Psoas muscle (tissue), 8 donors: ENCODE measurements at places on chromosomes 2 and 18. TPM values are rescaled to one million over a fixed set of nuclear protein-coding genes. Genes with fewer than 3 reads are reported as not detected.

DNA sequence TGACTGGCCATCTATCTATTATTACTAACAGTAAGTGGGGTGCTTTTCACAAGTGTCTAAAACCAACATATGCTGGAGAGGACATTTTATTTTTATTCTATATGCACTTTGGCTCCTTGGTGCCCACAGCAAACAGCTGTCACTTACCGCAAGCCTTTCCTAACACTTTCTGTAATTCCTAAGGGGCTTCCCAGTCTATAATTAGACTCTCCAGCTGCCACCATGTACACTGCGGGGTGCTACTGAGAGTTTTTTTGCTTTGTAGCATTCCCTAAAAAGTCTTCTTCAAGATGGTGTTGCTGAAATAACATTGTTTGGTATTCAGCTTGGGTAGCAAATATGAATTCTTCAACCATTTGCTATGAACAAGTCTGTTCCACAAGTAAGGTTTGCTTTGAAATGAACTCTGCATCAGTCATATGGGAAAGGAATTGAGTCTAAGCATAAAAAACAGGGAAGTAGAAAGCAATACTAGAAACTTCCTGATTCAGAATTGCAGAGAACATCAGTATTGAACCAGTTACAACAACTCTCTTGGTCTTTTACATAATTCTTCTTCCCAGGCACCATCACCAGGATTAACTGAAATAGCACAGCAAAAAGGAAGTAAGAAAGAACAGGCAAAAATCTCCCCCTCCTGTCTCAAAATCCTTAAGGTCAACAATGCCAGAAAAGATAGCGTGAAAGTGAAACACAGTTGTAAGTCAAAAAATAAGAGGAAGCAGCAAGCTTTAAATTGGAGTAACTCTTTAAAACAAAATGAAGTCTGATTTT is 28.6 kb downstream of the EPB41L3 start:
- no peak overlapping the region for H3K27ac ChIP-seq
- no peaks in the 10 kb centered on the region for H3K27me3 ChIP-seq
- H3K36me3 ChIP-seq: no peaks in the 10 kb centered on the region
- DNase-seq: no peak
- no peaks in the 10 kb centered on the region for H3K4me1 ChIP-seq
- no peak overlapping the region for H3K4me3 ChIP-seq

The RABL2A gene
- 2.6 TPM for total RNA-seq

- no peak overlapping the region for H3K4me3 ChIP-seq
- H3K27ac ChIP-seq: no peak overlapping the region
- no peaks in the 10 kb centered on the region for H3K36me3 ChIP-seq
- H3K4me1 ChIP-seq: no peaks in the 10 kb centered on the region
- H3K27me3 ChIP-seq: no peaks in the 10 kb centered on the region
Measured at GRCh38 chr2:164671664-164672396, 50.5 kb upstream of the GRB14 start.

DNA sequence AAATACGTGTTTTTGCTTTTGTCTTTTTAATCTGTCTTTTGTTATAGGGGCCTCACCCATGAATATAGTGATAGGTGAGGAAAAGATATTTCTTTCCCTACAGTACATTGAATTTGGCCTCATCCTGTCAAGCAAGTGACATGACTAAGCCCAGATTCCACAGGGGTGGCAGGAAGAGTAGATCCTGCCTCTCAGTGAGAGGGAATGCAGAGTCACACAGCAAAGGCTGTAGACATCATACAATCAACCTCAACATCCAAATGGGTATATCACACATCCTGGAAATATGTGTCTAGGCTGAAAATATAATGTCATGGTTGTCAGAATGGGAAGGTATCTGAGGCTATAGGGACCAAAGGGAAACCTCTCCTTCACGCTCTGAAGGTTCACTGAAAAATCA is 269.6 kb downstream of the CDH20 start:
- H3K4me3 ChIP-seq: no peak overlapping the region
- H3K27ac ChIP-seq: no peak overlapping the region
- H3K36me3 ChIP-seq: no peaks in the 10 kb centered on the region
- no peak for DNase-seq
- H3K27me3 ChIP-seq: no peaks in the 10 kb centered on the region
- peaks cover 5% of the 10 kb centered on the region for H3K4me1 ChIP-seq

DNA sequence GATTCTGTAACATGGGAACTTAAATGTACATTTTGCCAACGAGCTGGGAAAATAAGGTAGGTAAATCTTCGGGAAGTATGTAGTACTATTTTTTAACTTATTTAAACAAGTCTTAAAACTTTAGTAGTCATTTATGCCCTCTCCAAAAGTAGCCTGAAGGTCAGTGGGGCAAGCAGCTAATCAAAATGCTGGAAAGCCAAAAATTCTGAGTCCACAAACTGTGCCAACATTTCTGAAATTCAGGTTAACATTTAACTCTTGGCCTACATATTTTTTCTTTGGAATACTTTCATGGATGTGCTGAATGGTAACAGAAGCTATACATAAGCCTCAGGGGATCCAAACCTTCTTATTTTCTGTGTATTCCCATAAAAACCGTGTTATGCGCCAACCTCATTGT is 26.3 kb downstream of the WDR75 start:
- no peaks in the 10 kb centered on the region for H3K27me3 ChIP-seq
- DNase-seq: no peak
- no peak overlapping the region for H3K27ac ChIP-seq
- peaks cover 25% of the 10 kb centered on the region for H3K36me3 ChIP-seq
- H3K4me1 ChIP-seq: no peaks in the 10 kb centered on the region
- H3K4me3 ChIP-seq: no peak overlapping the region

DNA sequence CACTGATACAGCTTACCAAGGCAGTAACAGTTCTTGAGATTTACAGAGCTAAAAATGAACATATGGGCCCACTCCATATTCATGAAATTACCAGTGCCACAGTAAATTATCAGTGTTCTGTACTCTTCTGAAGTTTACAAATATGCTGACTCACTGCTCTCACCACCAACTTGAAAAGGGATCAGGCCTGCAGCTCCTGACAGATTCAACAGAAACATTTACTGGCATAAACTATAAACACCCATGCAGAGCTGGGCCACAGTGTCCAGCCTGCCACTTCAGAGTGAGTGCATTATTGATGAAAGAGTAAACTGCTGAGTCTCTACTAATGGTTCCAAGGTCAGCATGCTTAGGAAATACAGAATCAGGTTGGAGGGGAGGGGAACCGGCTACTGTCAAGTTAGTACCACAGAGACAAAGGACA is 83.1 kb downstream of the FARSB start:
- no peak for DNase-seq
- peaks cover 3% of the 10 kb centered on the region for H3K36me3 ChIP-seq
- peaks cover 52% of the 10 kb centered on the region for H3K4me1 ChIP-seq
- peak overlapping the region; percentile 60 for H3K27ac ChIP-seq
- H3K4me3 ChIP-seq: no peak overlapping the region

- no peak for DNase-seq
- H3K36me3 ChIP-seq: no peaks in the 10 kb centered on the region
- peaks cover 3% of the 10 kb centered on the region for H3K4me1 ChIP-seq
Measured at GRCh38 chr2:197209742-197210408, 100.7 kb downstream of the ANKRD44 start.

The KLHL30 gene
- total RNA-seq: 166 TPM

The ADD2 gene
- 2.6 TPM for total RNA-seq

GRCh38 chr2:165522719-165523118 is 53.2 kb downstream of the CSRNP3 start:
- no peak overlapping the region for H3K4me3 ChIP-seq
- no peaks in the 10 kb centered on the region for H3K4me1 ChIP-seq
- H3K36me3 ChIP-seq: no peaks in the 10 kb centered on the region
- H3K27ac ChIP-seq: no peak overlapping the region
- no peaks in the 10 kb centered on the region for H3K27me3 ChIP-seq
- DNase-seq: no peak

GRCh38 chr2:112166806-112167499 is 28.8 kb downstream of the FBLN7 start:
- no peaks in the 10 kb centered on the region for H3K36me3 ChIP-seq
- no peak overlapping the region for H3K4me3 ChIP-seq
- no peaks in the 10 kb centered on the region for H3K4me1 ChIP-seq
- H3K27me3 ChIP-seq: no peaks in the 10 kb centered on the region
